ENCODE measurements at places on chromosomes 6 and 20. TPM values are rescaled to one million over a fixed set of nuclear protein-coding genes. Genes with fewer than 3 reads are reported as not detected.

- DNase-seq = no peak
Observed at GRCh38 chr20:38715646-38716045, 8.6 kb upstream of the SLC32A1 start.

DNA sequence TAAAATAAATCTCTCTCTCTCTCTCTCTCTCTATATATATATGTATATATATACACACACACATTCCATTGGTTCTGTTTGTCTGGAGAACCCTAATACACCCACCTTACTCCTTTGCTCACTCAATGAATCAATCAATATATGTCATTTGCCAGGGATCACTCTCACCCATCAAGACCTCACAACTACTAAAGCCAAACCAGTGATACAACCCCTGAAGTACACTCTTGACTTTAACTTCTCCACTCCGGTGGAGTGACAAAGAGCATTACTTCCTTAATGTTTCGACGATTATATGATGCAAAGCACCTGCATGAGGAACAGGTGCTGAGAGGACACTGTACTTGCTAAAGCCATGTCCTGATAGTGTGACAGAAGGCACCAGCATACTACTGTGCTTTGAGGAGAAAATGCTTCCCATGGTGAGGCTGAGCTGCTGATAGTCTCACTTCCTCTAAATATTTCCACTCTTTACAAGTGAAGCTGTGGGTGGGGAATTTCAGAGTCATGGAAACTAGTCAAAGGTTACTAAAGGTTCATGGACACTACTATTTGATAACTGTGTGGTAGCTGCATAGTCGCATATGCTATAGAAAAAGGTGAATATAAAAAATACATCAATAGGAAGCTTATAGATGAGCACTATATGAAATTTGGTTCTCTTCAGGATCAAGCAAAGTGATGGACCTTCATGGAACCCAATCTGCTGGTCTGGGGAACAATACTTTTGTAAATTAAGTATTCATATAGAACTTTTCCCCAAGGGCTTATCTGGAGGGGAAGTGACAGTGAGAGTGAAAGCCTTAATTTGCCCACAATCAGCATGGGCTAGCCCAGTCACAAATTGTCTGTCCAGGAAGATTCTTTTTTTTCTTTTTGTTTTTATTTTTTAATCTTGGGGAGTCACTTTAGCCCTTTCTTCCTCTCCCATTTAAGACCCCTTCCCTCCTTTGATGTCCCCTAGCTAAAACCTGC, 141.9 kb upstream of the NEDD9 start:
- DNase-seq = no peak

GRCh38 chr6:35718911-35719381, 17.9 kb upstream of the ARMC12 start:
- peak; percentile 18 for DNase-seq

The INSM1 gene
- 0.07 TPM for polyA plus RNA-seq

The PTPRT gene
- 0.04 TPM for polyA plus RNA-seq

All from heart right ventricle (tissue), 16 donors.